ENCODE measurements at places on chromosomes 11 and 22. TPM values are rescaled to one million over a fixed set of nuclear protein-coding genes. Genes with fewer than 3 reads are reported as not detected.

- no peak for DNase-seq
Measured at GRCh38 chr11:27722117-27722952, 22.1 kb upstream of the BDNF start.

DNA sequence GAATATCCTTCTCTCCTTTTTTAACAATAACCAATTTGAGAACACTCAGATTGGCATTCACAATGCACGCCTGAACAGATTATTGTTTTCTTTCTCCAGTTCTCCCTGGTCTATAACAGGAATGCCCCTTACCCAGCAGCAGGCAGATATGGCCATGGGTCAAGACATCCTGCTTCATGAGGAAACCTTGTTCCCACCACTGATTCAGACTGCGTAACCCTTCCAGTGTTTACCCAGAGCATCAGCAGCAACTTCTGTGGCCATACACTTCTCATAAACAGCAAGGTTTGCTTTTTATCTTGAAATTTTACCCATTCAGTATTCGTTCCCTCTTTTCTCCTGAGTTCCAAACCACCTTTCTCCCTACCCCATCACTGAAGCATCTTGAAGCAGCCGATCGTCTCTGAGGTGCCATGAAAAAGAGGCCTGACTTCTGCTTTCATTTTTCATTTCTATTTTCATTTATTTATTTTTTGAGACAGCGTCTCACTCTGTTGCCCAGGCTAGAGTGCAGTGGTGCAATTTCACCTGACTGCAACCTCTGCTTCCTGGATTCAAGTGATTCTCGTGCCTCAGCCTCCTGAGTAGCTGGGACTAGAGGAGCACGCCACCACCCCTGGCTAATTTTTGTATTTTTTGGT is 9.6 kb downstream of the PTS start:
- no peak for DNase-seq

- DNase-seq, result peak; percentile 29
Measured at GRCh38 chr11:118258410-118258809, 5.7 kb downstream of the MPZL2 start.

C1QTNF5 gene
- not detected for total RNA-seq

DNA sequence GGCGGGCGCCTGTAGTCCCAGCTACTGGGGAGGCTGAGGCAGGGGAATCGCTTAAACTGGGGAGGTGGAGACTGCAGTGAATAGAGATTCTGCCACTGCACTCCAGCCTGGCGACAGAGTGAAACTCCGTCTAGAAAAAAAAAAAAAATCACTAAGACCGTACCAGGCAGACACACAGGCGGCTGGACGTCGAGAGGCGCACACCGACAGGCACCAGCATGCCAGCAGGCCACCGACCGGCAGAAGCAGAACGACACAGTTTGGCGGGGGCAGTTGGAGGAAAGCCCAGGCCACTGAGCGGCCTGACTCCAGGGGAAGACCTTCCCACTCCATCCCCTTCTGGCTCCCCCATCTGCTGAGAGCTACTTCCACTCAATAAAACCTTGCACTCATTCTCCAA is 17.5 kb downstream of the OR10D3 start:
- DNase-seq, result no peak

MAPK8IP2 gene
- total RNA-seq, result 1.5 TPM

DNA sequence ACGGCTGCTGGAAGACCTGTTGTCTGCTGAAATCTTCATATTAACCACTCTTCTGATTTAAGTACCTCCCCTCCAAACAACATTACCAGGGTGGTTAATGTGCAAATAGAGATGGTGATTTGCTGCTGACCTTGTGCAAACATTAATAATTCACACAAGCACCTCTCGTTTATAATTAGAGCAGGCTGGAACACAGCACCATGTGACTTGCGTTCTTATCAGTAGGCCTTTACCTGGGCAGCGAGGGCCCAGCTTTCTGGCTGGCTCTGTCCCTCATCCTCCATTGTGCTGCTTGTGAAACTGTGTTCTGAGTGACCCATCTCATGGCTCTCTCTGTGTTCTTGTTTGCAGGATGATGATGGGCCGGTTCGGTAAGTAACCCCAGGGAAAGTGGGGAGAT is 41.0 kb upstream of the PARVG start:
- no peak for DNase-seq

DNA sequence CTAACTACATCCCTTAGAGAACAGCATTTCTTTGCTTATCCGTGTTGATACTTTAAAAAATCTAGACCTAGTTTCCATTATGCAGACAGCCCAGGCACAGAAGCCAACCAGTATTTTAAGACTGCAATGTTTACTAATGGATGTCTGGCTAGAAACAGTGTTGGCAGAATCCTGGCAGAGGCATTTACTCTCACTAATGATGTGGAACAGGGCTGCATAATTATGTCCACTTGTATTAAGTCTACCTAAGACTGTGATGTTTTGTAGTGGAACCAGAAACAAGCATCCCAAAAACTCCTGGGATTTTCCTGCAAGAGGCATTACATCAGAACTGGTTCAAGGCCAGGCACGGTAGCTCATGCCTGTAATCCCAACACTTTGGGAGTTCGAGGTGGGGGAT is 50.2 kb upstream of the PICALM start:
- DNase-seq, result no peak

GRCh38 chr11:78907636-78908035 is 333.0 kb upstream of the NARS2 start:
- no peak for DNase-seq

GRCh38 chr11:94295534-94295933 is 8.8 kb upstream of the IZUMO1R start:
- DNase-seq, result no peak

SEC14L3 gene
- total RNA-seq, result not detected

OR5A2 gene
- total RNA-seq, result not detected

DNA sequence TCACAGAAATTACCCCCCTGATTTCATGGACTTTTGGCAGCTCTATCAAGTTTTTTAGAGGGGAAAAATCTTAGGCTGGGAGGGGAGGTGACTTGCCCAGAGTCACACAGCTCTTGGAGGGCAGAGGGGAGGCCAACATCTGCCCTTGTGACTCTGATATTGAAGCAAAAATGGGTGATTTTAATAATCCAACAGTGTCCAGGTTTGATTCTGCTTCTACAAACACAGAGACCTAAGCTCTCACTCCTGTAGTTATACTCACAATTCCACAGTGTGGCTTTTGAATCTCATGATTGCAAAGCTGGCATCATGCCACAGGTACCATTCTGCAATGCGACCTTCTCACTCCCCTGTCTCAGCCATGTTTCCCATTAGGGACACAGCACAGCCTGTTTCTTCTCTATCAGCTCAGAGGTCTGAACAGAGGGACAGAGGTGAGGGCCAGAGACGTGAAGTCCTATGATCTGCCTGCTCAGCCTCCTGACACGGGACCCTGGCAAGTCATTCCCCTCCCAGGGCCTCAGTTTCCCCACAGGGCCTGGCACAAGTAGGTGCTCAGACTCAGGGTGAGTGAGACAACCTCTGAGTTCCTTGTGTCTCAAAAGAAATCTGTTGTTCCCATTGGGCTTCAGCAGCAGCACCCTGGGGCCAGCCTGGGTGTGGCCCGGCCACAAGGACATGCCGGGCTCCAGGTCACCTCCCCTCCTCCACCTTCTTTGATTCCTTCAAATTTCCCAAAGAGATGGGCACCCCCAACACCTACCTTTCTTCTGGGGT is 766 bp downstream of the APOL2 start:
- peak; percentile 4 for DNase-seq

GRCh38 chr22:37032134-37032534 is 12.6 kb downstream of the MPST start:
- DNase-seq, result no peak

DNA sequence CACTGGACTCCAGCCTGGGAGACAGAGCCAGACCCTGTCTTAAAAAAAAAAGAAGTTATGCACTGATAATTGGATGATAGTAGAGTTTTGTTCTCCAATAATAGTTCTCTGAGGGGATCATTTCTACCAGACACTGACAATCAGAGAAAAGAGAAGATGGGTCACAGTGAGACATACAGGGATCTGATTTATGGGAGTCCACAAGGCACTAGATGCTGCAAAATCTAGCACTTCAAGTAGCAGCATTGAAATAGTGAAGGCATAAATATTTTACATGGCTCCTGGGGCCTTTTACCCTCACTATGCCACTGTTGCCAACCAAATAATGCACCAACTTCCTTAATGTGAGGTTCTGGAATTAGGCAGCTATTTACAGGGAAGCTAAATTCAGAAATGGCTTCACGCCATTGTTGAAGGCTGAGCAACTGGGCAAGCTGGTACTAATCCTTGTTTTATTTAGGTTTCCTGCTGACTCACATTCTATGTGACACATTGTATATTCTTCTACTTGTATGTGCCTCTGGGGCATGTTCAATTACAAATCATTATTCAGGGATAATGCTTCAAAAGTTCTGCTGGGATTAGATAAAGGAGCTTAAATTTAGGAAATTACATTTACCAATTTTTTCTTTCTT is 38.2 kb upstream of the ABTB2 start:
- DNase-seq, result no peak

- no peak for DNase-seq
Measured at GRCh38 chr22:43227239-43227630, 40.3 kb upstream of the TTLL12 start.

HYLS1 gene
- 18.3 TPM for total RNA-seq
